ENCODE measurements at places on chromosomes 4 and X. TPM values are rescaled to one million over a fixed set of nuclear protein-coding genes. Genes with fewer than 3 reads are reported as not detected.

CDX4 gene
- not detected for total RNA-seq

SMAD1 gene
- 3.1 TPM for total RNA-seq

PDLIM3 gene
- total RNA-seq: not detected

SULT1E1 gene
- total RNA-seq: not detected

MRPL1 gene
- 75.0 TPM for total RNA-seq

PPP2R2C gene
- not detected for total RNA-seq

DNAAF6 gene
- total RNA-seq: not detected

FRG2 gene
- total RNA-seq: not detected

F8A3 gene
- 27.1 TPM for total RNA-seq

ADRA2C gene
- not detected for total RNA-seq

ZCCHC18 gene
- 0.76 TPM for total RNA-seq

NHSL2 gene
- total RNA-seq: 0.36 TPM

SASH3 gene
- 129 TPM for total RNA-seq

PGAM4 gene
- 0.47 TPM for total RNA-seq

KIAA0232 gene
- 19.1 TPM for total RNA-seq

DNA sequence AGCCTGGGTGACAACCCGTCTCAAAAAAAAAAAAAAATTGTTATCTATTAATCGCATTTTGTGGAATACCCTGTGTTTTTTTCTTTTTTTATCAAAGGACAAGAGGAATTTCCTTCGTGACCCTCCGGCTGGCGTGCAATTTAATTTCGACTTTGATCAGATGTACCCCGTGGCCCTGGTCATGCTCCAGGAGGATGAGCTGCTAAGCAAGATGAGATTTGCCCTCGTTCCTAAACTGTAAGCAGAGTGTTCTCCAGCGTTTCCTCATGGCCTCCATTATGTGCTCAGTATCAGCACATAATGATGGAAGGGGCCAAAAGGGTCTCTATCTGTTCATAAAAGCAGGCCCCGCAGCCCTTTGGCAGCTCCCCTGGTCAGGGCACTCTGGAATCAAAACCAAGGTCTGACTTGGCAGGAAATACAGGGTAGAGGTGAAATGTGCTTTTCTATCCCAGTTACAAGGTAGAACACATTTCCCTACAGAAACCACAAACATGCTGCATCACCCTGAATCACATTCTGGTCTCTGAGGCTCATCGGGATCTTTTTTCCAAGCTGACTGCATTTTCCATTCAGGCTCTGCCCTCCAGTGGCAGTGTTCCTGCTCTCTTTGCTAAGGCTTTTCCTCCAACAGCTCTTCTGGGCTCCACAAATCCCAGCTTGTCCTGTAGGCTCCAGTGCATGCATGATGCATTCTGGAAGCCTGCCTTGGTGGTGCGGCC is 24.4 kb downstream of the SYAP1 start:
- DNase-seq: no peak

DNA sequence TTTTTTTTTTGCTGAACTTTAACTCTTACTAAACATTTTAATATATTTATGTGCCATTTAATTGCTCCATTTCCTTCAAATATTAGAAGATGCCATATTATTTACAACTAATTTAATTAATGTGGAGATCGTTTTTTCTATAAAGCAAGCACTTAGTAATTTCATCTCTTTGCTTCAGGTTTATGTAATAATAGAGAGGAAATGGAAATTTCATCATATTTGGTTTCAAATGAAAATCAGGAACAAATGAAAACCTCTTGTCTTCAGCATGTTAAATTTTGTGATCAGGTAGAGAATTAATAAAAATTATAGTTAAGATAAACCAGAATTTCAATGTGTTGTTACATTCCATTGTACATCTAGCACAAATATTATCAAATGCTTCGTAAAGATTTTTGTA is 120.1 kb downstream of the SYNPO2 start:
- DNase-seq: no peak

- no peak for DNase-seq
These were observed 6.5 kb downstream of the BEX3 start for GRCh38 chrX:103382877-103383276.

GRCh38 chr4:153241970-153242838 is 38.0 kb downstream of the TRIM2 start:
- no peak for DNase-seq

- no peak for DNase-seq
These were observed 37.0 kb downstream of the IRS4 start for GRCh38 chrX:108699368-108699767.

GRCh38 chrX:23803931-23804381 is 21.0 kb downstream of the SAT1 start:
- no peak for DNase-seq

GRCh38 chr4:128768373-128768996 is 41.0 kb upstream of the JADE1 start:
- DNase-seq: no peak

- DNase-seq: no peak
These were observed 64.1 kb upstream of the LAS1L start for GRCh38 chrX:65598559-65599147.

DNA sequence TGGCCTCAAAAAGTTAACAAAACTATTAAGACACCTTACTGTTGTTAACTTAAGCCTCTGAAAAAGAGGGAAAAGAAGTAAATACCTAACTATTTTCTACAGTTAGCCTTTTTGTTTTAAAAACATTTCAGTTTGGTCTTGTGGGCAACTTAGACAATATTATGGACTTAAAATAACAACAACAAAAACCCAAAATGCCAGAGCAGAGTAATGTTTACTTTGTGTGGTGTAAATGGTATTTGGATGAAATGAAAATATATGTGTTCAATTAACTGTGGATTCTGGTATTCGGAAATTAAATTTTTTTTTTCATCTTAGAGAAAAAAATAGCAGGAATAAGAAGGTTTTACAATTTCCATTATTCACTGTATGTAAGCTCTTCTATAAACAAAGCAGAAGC is 79.6 kb upstream of the NPNT start:
- no peak for DNase-seq

GRCh38 chr4:103375278-103375677 is 177.1 kb upstream of the CENPE start:
- no peak for DNase-seq

DNA sequence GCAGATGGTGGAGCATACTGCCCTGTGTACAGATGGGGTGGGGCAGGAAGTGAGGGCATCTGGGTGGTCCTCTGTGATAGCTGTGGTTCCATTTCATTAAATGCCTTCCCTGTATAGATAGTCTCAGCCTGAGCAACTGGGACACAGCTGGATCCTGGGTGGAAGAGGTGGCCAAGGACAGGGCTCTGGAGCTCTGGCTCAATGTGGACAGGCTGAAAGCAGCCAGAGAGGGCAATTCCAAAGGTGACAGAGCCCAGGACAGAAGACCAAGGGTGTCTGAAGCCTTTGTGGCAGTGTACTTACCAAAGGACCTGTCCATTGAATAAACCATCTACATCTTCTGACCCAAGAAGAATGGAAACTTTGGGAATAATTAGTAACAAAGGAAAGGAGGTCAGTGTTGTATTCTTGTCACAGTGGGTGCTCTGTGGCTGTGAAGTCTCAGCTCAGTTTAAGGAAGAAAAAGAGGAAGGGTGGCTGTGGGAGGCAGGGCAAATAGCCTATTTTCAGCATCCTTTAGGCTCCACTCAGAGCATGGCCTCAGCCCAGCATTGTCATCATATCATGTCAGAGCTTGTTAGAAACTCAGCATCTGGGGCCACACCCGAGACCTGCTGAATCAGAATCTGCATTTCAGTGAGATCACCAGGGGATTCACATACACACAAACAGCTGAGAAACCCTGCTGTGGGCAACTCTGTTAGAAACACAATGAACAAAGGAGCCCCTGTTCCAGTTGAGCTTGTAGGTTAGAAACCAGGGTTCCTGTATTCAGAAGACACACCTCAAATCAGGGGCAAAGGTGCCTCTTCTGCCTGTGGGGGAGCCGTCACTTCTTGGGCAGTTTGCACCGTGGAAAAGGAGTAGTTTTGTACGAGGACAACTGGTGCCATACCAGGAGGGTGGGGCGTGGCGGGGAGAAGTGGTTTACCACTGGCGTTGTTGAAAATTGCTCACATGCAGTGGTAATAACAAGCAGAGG is 168.6 kb downstream of the PTTG2 start:
- peak; percentile 75 for DNase-seq

DNA sequence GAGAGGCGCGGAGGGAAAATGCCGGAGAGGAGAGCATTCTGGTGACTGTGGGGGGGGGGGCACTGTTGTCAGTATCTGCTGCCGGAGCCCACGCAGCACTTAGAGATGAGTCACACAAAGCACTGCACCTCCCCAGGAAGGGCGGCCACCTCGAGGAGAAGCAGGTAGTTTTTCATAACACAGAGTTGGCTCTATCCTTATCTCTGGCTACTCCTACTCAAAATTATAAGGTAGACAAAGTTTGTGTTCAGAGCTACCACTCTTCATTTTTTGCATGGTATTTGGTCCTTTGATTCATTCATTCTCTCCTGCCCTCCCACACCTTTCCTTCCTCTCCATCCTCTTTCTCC is 76.2 kb upstream of the SCOC start:
- DNase-seq: no peak

DNA sequence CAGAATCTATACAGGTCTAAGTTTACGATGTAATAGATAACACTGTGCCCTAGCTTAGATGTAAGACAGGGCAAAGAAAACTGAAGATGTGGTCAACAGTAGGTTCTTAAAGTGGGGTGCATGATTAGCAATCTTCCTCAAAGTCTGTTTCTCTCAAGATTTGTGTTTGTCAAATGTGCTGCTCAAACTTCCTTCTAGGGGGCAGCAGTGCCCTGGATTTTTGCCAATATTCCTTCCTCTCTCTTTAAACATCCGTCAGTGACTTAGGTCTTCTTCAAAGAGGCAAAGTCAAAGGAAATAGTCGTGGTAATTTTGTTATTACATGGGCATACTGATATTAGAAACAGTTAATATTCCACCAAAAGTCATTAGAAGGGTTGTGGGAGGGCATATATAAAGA is 4.2 kb upstream of the PDHA2 start:
- no peak for DNase-seq

GRCh38 chr4:106704253-106704870 is 331.8 kb downstream of the DKK2 start:
- DNase-seq: no peak

DNA sequence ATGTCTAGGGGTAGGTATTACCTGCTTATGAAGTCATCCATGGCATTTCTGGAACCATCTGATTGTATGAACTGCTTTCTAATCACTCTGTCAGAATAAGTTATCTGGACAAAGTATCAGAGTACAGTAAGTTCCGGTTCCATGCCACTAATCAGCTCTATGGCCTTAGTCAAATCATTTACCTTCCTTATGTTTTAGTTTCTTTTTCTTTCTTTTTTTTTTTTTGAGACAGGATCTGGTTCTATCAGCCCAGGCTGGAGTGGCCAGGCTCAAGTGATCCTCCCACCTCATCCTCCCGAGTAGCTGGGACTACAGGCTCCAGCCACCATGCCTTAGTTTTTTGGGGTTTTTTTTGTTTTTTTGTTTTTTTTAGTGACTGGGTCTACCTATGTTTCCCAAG is 11.5 kb downstream of the XIAP start:
- no peak for DNase-seq

GRCh38 chr4:48945981-48946380 is 39.4 kb upstream of the OCIAD2 start:
- DNase-seq: no peak

DNA sequence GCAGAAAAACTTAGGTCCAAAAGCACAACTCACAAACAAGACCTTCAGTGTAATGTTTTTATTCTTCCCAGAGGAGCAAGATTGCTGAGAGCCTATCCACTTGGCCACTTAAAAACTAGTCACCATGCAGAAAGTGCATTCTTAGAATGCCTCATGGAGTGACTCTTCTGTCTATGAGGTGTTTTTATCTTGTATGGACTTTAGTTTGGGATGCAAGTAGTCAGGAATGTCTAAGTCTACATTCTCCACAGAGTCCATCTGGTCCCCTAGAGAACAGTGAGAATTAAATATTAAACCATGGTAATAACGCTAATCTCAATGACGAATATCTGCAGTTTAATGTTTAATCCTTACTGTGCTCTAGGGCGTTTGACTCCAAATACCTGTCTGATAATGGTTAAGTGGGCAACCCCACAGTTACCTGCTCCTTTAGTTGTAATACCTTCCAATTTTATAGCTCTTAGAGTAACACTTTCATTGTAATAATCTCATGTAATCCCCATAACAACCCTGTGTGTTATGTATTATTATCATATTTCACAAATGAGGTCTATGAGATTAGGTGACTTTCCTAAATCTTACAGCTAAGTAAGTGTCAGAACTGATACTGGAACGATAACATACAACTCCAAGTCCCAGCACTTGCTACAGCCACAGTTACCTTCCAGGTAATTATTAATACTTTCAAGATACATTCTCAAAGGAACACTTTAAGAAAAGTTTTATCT is 235.6 kb upstream of the JADE1 start:
- DNase-seq: no peak

GRCh38 chr4:89575840-89576239 is 261.1 kb downstream of the SNCA start:
- no peak for DNase-seq

GRCh38 chrX:110944311-110944750 is 148.7 kb upstream of the CHRDL1 start:
- no peak for DNase-seq

DNA sequence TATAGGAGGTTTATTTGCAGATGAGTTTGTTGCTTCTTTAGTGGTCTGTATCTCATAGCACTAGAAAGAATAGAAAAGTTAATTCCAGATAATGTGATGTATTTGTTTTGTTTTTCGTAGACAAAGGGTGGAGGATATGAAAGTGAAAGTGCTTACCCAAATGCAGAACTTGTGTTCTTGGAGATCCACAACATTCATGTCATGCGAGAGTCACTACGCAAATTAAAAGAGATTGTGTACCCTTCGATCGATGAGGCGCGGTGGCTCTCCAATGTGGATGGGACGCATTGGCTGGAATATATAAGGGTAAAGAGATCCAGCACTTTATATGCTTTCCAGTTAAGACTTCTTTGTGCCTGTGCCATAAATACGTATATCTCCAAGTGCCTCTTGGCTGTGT is 43.3 kb downstream of the MTMR1 start:
- DNase-seq: no peak

DNA sequence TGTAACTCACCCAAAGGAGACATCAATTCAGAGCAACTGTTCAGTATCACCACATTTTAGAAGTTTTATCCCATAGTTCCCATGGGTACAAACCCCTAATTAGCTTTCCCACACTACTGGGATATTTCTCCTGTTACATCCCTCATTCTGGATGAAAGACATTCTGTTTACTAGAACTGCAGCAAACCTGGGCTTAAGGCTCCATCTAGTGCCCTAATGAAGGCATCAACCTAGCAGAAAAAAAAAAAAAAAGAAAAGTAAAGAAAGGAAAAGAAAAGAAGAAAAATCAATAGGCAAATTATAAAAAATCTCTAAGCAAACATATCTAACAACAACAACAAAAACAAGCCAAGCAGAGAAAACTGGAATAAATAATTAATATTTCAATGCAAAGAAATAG is 133.7 kb upstream of the CPXCR1 start:
- DNase-seq: no peak

GRCh38 chr4:77040854-77041725 is 34.7 kb downstream of the CCNI start:
- DNase-seq: no peak

DNA sequence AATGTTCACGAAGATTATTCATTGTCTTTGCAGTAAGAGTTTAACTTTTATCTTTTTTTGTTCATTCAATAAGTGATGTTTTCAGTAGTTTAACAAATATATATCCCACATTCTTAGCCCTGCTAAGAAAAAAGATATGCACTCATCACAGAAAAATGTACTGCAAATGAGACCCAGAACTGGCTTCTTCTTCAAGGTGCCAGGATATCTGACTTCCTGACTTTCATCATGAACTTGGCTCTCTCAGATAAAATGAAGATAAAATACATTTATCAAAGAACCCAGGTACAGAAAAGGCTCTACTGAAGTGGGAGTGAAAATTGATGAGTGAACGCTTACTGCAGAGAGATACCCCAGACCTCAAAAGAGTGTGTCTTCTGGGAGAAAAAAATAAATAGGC is 177.8 kb upstream of the DKK2 start:
- no peak for DNase-seq

Data from activated T-helper 1 cell treated with anti-CD3 and anti-CD28 coated beads, Interleukin-12 subunit alpha, Interleukin-12 subunit beta, Interleukin-2, Interleukin-4 antibody, amounts not matched to agents 30 ng/mL and 10 ng/mL and 1 ng/mL, durations not matched to agents 14 hours and 24 hours and 36 hours (primary cell).